Activated naive CD4-positive, alpha-beta T cell treated with anti-CD3 and anti-CD28 coated beads for 36 hours (primary cell): ENCODE measurements at places on chromosomes 16 and 17. TPM values are rescaled to one million over a fixed set of nuclear protein-coding genes. Genes with fewer than 3 reads are reported as not detected.

- DNase-seq = peak; percentile 97
These were observed 14.5 kb downstream of the OR1D5 start for GRCh38 chr17:3048727-3049471.

DNA sequence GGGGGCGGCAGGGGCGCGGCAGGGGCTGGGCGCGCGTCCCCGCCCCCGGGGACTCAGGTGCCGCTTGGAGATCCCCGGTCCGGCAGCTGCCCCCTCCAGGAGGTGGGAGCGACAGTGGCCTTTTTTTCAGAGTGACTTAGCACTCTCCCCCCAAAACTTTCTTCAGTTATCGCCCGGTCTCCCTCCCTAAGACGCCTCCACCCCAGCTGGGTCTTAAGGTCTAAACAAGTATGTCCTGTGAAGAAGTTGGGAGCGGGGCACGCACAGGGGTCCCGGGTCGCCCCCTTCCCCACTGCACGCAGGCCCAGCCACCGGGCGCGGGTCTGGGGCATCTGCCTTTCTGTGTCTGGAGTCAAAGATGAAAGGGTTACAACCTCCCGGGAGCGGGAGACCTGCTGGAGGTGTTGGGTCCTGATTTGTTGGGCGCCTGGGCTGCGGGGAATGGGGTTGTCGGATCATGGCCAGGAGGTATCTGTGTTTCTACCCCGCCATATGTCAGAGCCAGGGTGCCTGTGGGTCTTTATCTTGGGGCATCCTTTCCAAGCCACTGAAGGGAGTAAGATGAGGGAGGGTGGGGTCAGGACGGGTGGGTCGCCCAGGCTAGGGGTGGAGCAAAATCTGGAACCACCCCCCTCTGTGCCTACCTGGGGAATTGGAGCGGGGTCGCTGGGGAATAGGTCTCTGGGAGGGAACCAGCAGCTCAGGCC, 757 bp downstream of the FMNL1 start:
- peak; percentile 78 for DNase-seq

DNA sequence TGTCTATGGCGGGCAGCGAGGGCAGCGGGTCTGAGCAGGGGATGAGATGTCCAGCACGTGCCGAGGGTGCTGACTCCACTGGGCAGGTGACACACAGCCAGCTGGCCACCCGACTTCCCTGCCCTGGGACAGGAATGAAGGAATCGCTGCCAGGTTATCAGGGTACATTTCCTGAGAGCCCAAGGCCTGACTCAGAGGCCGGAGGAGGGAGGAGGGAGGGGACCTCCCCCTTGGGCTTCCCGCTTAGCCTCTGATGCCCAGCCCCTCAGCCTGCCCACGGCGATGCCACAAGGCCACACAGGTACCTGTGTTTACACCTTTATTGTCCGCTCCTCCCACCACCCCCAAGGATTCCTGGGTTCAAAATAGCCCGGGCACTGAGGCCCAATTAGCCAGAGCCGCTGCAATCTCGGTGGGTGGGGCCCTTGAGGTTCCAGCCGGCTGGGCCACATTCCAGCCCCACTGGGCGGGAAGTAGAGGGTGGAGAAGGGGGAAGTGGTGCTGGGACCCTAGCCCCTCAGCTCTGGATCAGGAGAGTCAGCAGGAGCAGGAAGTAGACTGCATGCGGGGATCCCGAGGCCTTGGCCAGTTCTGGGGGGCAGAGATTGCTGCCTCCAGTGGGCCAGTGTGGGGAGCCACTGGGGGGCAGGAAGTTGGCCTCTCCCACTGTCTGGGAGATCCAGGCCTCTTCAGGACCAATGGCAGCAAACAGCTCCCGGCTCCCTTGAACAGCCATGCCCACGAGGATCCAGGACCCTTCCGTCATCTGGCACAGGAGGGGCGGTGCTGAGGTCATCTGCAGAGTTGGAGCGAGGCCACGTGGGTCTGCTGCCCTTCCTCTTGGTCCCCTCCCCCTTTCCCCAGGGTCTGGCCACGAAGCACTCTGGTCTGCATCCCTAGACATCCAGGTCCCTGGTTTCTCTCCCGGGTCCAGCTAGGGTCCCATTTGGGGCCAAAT, 3.4 kb upstream of the PRSS8 start:
- DNase-seq = no peak

DNA sequence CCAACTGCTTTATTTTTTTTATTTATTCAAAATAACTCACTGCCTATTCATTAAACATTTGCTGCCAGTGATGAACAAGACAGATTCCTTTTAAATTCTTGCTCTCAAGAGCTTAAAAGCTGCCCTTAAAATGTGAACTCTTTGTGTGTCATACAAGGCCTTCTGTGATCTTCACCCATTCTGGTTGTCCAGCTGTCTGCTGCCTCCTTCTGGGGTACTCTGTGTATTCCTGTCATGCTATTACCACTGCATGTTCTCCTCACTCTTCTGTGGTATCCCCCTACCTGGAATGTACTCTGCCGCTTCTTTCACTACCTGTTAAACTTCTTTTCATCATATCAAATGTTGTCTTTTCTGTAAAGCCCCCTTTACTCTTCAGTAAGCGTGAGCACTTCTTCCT, 165.8 kb downstream of the CHD9 start:
- peak; percentile 10 for DNase-seq

GRCh38 chr17:79288950-79289349, 214.3 kb downstream of the ENGASE start:
- DNase-seq = no peak

DNA sequence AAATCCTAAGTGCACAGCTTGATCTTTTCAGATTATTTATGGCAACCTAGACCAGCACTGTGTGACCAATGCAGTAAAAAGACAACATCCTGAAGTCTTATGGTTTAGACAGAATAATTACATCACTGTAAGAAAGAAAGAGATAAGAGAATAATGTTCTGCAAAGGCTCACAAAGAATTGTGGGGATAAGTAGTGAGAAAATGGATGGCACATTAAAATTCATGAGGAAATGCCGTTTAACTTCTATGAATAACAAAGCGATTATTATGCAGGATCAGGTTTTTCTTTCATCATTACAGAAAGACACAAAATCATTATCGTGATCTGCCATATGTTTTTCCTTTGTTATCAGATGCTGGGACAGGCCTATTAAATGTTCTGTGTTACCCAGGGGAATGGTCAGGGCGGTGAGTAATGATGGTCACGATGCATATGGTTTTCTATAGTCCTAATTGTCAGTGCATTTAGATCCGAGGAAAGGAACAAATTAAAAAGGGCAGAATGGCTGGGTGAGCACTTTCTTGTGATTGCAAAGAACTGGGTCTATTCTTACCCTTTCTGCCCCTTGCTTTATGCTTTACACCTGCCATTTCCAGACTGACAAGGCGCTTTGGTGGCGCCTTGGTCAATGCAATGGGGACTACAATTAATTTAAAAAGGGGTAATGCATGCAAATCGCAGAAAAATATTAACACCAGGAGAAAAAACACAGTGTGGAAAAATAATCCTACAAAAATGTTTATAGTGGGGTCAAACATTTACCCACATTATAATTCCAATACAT, 18.1 kb upstream of the DHX40 start:
- DNase-seq = no peak

GRCh38 chr17:388087-388486, 35.5 kb upstream of the RPH3AL start:
- no peak for DNase-seq

DNA sequence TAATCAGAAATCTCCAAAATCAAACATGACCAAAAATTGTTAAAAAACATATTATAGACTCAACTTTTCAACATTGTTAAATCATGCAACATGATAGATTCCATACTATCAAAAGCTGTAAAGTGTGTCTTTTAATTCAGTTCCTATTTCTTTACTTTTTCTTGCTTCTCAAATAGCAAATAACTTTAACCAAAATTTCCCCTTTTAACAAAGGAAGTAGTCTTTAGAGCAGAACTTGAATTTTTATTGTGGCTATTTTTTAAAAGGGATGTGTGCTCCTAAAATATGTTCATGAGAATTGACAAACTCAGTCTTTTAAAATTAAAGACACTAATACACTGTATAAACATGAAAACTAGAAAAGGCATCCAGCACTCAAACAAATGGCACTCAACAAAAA, 49.1 kb downstream of the SPAG9 start:
- no peak for DNase-seq

GRCh38 chr16:52597073-52597771, 50.3 kb upstream of the TOX3 start:
- no peak for DNase-seq

DNA sequence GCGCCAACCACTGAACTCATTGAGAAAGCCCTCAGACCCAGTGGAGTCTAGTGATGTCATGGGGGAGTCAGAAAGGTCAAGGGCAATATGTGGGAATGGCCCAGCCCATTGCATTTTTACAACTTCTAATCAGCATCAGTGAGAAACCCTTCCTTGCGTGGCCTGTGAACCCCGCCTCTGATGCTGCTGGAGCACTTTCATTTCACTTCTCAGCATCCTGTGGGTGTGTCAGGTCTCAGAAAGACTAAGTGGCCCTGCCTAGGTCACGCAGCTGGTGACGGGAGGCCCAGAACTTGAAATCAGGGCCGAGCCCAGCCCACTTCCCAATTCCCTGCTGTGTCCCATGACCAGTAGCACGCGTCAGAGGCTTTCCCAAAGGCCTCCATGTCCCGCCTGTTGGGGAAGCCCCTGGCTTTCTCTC, 6.1 kb downstream of the DNAI2 start:
- peak; percentile 74 for DNase-seq

GRCh38 chr17:65455972-65456343, 105.5 kb downstream of the AXIN2 start:
- peak; percentile 50 for DNase-seq

- no peak for DNase-seq
These were observed at the start of gene MYLK3 for GRCh38 chr16:46747777-46748651. TSS of gene MYLK3 (minus strand) at chr16:46748344. CDS start at chr16:46748193, 151 bp downstream.

DNA sequence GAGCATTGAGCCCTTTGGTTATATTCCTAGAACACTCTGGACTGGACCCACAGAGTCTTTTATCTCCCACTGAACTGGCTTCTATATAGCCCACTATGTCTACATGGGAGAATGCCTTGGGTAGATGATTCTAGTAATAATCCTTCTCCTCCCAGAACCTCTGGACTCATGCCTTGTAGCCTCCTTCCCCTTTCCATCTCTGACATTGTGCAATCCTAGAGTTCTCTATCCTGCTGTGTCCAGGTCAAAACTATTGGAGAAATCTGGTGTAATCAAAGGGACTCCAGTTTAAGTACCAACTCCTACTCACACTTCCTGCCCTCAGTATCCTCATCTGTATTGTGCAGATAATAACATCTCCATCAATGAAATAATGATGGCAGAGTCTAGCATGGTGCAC, 9.1 kb downstream of the RCVRN start:
- DNase-seq = no peak

DNA sequence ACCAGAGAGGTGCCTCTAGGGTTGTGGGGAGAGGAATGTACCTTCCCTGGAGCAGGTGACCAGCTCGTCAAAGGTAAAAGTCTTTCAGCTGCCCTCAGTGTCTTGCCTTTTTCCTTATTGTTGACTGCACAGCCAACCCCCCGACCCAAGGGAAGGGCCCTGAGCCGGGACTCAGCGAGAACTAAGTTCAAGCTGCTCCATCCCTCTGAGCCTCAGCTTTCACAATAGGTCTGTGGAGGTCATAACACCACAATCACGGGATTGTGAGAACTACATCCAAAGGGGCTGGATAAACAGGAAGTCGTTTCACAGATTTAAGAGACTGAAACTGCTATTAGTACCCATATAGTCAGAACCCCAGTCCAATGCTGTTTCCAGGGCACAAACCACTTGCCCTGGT, 2.6 kb upstream of the KRT36 start:
- no peak for DNase-seq

DNA sequence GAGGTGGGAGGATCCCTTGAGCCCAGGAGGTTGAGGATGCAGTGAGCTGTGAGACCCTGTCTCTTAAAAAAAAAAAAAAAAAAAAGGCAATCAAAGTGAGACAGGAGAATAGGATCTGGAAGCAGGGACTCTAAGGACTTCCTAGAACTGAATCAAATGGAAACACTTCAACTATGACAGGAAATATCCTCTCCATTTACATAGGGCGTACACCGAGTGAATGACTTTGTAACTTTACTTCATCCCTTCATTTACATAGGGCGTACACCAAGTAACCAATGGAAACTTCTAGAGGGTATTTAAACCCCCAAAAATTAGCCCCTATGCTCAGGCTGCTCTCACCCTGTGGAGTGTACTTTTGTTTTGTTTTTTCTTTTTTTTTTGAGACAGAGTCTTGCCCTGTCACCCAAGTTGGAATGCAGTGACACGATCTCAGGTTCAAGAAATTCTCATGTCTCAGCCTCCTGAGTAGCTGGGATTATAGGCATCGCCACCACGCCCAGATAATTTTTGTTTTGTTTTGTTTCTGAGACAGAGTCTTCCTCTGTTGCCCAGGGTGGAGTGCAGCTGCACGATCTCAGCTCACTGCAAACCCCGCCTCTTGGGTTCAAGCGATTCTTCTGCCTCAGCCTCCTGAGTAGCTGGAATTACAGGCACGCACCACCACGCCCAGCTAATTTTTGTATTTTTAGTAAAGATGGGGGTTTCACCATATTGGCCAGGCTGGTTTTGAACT, 9.6 kb upstream of the PRPSAP1 start:
- no peak for DNase-seq

- DNase-seq = no peak
These were observed 143.1 kb upstream of the SDK2 start for GRCh38 chr17:73787076-73788059.

DNA sequence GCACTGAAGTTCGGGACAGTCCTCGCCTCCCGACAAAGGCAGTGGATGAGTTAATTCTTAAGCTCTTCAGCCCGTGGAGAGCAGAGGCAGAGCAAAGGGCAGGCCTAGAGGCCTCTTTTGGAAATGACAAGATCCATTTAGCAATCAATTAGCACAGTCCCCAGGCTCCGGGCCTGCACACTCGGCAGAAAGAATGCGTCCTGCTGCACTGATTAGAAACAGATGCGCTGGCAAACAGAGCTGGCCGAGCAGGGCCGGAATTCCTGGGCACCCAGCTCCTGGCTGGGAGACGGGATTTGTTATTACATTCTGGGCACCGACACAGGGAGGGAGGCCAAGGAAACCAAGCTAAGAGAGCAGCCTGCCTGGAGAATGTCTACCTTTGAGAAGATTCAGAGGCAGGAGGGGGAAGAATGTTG, 162.9 kb downstream of the COPRS start:
- no peak for DNase-seq

- no peak for DNase-seq
These were observed 55.0 kb downstream of the MEAK7 start for GRCh38 chr16:84449156-84450140.

DNA sequence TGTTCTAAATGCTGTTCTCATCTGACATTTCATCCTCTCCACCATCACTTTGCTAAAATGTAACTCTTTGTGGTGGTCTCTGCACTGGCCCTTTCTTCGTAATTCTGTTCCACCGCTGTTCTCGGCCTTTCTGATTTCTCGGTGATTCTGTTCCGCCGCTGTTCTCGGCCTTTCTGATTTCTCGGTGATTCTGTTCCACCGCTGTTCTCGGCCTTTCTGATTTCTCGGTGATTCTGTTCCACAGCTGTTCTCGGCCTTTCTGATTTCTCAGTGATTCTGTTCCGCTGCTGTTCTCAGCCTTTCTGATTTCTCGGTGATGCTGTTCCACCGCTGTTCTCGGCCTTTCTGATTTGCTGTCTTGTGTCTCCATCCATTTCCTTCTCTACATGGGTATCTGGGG, 12.3 kb downstream of the FOXF1 start:
- DNase-seq = no peak

Gene NCOR1
- total RNA-seq = 101 TPM

Gene NPIPB8
- total RNA-seq = not detected

Gene KRT40
- total RNA-seq = not detected

Gene HDAC5
- total RNA-seq = 18.9 TPM

Gene PPY
- total RNA-seq = not detected

Gene GDPD3
- total RNA-seq = 10.3 TPM

Gene MEIOB
- 0.52 TPM for total RNA-seq

Gene RHBDL1
- 0.60 TPM for total RNA-seq

Gene KRT16
- total RNA-seq = not detected
